ENCODE measurements at places on chromosomes 1 and 21. TPM values are rescaled to one million over a fixed set of nuclear protein-coding genes. Genes with fewer than 3 reads are reported as not detected.

The RHOU gene
- 51.9 TPM for total RNA-seq

DNA sequence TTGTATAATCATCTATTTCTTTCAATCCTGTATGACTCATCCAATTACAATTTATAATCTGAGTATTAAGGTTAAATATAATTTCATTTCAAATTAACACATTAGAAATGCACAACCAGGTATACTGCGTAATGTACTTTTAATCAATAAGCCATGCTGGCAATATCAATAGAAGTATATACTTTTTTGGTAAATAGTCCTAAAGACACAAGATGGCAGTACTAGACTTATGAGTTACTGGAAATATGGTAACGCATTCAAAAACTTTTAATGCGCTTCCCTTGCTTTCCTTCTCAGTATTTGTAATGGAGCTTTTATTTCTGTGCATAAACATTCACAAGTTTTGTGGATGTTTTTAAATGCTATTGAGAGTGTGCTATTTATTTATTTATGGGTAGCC is 1162.0 kb upstream of the TMPRSS15 start:
- no peaks in the 10 kb centered on the region for H3K27me3 ChIP-seq
- no peak overlapping the region for H3K4me3 ChIP-seq
- no peaks in the 10 kb centered on the region for H3K36me3 ChIP-seq

The DNM3 gene
- total RNA-seq: 9.8 TPM

GRCh38 chr1:53604291-53604919 is 134.6 kb downstream of the GLIS1 start:
- no peak overlapping the region for H3K27ac ChIP-seq
- peak; percentile 30 for DNase-seq
- no peak overlapping the region for H3K4me3 ChIP-seq
- H3K36me3 ChIP-seq: no peaks in the 10 kb centered on the region

The CFAP74 gene
- not detected for total RNA-seq

The KLHDC8A gene
- not detected for total RNA-seq

DNA sequence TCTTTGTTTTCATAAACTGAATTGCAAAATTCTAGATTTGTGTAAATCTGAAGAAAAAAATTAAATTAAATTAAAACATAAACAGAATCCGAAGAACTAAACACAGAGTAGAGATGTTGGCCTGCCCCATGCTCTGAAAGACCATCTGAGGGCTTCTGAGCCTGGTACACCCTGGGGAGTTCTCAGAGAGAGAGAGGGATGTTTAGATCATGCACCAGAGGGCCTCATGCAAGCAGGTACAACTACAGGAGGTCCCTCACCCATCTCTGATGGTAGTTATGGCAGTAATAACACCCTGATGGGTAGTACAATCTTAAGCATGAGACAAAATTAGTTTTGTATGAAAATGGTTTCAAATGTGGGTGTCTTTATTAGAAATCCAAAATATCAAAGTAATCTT is 127.7 kb downstream of the TGFB2 start:
- no peak overlapping the region for H3K27ac ChIP-seq
- H3K4me1 ChIP-seq: no peaks in the 10 kb centered on the region
- no peak for DNase-seq
- H3K4me3 ChIP-seq: no peak overlapping the region
- no peaks in the 10 kb centered on the region for H3K27me3 ChIP-seq

DNA sequence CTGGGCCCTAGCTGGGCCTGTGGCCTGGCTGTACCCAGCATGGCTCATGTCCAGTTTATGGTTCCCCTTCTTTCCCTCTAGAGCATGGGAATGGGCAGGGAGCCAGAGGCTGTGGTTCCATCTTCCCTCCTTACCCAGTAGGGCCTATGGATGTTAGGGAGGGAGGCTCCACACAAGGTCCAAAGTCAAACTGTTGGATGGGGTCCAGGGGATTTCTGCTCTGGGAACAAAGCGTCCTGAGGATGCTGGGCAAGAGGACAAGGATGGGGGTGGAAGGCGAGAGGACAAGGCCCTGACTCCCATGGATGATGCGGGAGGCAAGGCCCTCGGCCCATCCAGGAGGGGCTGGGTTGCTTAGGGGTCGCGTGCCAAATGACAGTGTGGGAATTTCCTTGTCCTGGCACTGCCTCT is 17.3 kb downstream of the CSF1 start:
- H3K4me1 ChIP-seq: peaks cover 29% of the 10 kb centered on the region
- no peaks in the 10 kb centered on the region for H3K27me3 ChIP-seq

The KIAA0319L gene
- 52.2 TPM for total RNA-seq

The OLFM3 gene
- not detected for total RNA-seq

GRCh38 chr1:6700853-6701436 is 671 bp downstream of the DNAJC11 start:
- peak overlapping the region; percentile 100 for H3K4me3 ChIP-seq
- peak overlapping the region; percentile 89 for H3K27ac ChIP-seq
- no peaks in the 10 kb centered on the region for H3K36me3 ChIP-seq
- peaks cover 30% of the 10 kb centered on the region for H3K4me1 ChIP-seq
- H3K27me3 ChIP-seq: no peaks in the 10 kb centered on the region
- DNase-seq: no peak

- no peak for DNase-seq
- no peaks in the 10 kb centered on the region for H3K27me3 ChIP-seq
- no peak overlapping the region for H3K4me3 ChIP-seq
- no peak overlapping the region for H3K27ac ChIP-seq
- H3K4me1 ChIP-seq: no peaks in the 10 kb centered on the region
Observed at GRCh38 chr1:52739699-52740467, 13.6 kb downstream of the ZYG11B start.

DNA sequence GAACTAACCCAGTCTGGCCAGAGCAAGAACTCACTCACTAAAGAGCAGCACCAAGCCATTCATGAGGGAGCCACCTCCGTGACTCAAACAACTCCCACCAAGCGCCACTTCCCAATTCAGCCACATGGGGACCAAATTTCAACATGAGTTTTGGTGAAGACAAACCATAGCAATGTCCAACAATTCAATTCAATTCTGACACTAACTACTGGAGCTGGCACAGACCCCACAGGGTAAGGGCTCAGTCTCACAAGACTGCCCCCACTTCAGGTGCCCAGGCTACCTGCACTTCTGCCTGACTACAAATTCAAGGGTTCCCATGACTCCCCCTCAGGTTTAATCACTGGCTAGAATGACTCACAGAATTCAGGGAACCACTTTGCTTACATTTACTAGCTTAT is 48.8 kb upstream of the RAP1A start:
- no peak overlapping the region for H3K4me3 ChIP-seq
- H3K36me3 ChIP-seq: no peaks in the 10 kb centered on the region
- H3K27ac ChIP-seq: no peak overlapping the region
- no peak for DNase-seq

The SAMSN1 gene
- 51.1 TPM for total RNA-seq

The RYR2 gene
- total RNA-seq: 7.1 TPM

GRCh38 chr1:156245451-156246232 is 2.2 kb downstream of the PAQR6 start:
- DNase-seq: peak; percentile 84
- H3K27ac ChIP-seq: no peak overlapping the region
- H3K27me3 ChIP-seq: peaks cover 30% of the 10 kb centered on the region
- H3K4me1 ChIP-seq: peaks cover 32% of the 10 kb centered on the region
- no peaks in the 10 kb centered on the region for H3K36me3 ChIP-seq
- H3K4me3 ChIP-seq: peak overlapping the region; percentile 25

The GPX7 gene
- 8.1 TPM for total RNA-seq

The TRAF3IP3 gene
- 111 TPM for total RNA-seq

The MXRA8 gene
- total RNA-seq: 71.7 TPM

- H3K4me3 ChIP-seq: no peak overlapping the region
- peaks cover 11% of the 10 kb centered on the region for H3K4me1 ChIP-seq
- no peaks in the 10 kb centered on the region for H3K27me3 ChIP-seq
- H3K36me3 ChIP-seq: no peaks in the 10 kb centered on the region
- DNase-seq: no peak
- no peak overlapping the region for H3K27ac ChIP-seq
Observed at GRCh38 chr1:214518361-214518760, 33.0 kb downstream of the PTPN14 start.

GRCh38 chr1:60809204-60809980 is 273.0 kb upstream of the NFIA start:
- DNase-seq: no peak
- H3K27me3 ChIP-seq: no peaks in the 10 kb centered on the region
- H3K36me3 ChIP-seq: no peaks in the 10 kb centered on the region
- no peak overlapping the region for H3K27ac ChIP-seq
- no peaks in the 10 kb centered on the region for H3K4me1 ChIP-seq

The APOBEC4 gene
- not detected for total RNA-seq

DNA sequence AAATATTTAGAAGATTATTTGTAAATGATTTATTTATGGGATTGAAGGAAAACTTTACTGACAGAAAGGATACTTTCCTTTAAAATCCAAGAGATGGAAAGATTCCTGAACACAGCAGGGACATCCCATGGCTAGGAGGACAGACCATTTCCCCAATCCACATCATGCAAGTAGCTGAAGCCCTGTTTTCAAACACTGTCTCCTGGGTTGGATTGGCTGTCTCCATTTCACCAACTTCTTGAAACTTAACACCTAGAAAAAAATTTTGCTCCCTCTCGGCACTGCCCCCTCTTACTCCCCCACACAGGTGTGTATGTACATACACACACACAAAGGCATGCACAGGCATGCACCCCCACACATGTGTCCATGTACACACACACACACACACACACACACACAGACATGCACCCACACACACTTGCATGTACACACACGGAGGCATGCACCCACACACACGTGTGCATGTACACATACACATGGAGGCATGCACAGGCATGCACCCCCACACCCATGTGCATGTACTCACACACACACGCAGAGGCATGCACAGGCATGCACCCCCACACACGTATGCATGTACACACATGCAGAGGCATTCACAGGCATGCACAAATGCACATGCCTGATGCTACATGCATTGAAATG is 320.0 kb downstream of the CHRM3 start:
- DNase-seq: no peak
- H3K4me3 ChIP-seq: no peak overlapping the region
- H3K27me3 ChIP-seq: no peaks in the 10 kb centered on the region
- H3K4me1 ChIP-seq: no peaks in the 10 kb centered on the region

DNA sequence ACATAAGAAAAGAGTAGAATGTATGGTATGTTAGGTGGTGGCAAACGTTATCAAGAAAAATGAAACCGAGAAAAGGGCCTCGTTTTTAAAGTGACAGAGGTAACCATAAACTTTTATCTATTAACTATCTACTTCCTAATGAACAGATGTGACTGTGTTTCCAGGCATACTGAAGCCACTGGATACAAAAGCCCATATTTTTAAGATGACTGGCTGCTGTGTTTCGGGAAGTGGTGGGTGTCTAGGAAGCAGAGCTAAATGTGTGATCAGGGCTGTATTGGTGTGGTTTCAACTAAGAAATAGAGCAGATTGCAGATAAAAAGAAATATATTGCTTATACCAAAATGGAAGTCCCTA is 71.8 kb downstream of the CHRM3 start:
- H3K4me3 ChIP-seq: no peak overlapping the region
- no peaks in the 10 kb centered on the region for H3K4me1 ChIP-seq

DNA sequence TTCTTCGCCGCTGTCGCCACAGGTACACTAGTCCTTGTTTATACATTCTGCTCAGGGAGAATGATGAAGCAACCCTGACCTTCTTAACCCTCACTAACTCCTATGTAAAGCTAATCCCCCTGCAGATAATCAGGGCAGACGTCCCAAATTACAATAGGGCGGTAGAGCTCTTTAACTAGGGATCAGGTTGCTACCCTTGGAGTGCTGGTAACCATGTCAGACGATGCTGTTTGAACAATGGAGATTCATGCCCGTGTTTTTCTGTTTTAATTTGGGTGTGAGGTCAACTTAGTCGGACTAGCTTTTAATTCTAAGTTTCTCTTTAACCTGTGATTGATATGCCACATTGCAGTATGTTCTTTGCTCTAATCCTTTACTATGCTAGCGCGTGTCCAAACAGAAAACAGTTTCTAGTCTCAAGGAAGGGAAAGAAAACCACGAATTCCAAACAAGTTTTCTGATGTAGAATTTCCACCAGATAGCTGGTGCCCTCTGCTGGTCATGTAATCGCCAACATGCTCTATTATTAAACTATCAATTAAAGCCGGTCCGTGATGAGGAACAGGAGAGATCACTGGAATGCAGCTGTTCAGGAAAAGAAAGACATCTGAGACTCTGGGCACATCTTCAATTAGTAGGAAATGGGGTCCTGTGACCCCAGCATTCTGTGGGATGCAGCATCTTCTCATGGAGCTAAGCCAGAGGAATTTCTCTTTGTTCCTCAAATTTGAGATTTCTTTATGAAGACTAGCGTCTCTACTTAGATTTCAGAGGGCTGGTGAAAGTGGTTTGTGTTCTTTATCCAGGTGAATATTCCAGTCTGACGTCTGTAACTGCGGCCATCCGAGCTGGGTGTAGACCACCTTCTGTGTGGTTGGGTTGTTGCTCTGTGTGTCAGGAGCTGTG is 18.3 kb upstream of the VAMP3 start:
- peaks cover 12% of the 10 kb centered on the region for H3K4me1 ChIP-seq
- H3K27ac ChIP-seq: no peak overlapping the region
- no peak overlapping the region for H3K4me3 ChIP-seq
- no peaks in the 10 kb centered on the region for H3K27me3 ChIP-seq

The MINDY1 gene
- 30.1 TPM for total RNA-seq

DNA sequence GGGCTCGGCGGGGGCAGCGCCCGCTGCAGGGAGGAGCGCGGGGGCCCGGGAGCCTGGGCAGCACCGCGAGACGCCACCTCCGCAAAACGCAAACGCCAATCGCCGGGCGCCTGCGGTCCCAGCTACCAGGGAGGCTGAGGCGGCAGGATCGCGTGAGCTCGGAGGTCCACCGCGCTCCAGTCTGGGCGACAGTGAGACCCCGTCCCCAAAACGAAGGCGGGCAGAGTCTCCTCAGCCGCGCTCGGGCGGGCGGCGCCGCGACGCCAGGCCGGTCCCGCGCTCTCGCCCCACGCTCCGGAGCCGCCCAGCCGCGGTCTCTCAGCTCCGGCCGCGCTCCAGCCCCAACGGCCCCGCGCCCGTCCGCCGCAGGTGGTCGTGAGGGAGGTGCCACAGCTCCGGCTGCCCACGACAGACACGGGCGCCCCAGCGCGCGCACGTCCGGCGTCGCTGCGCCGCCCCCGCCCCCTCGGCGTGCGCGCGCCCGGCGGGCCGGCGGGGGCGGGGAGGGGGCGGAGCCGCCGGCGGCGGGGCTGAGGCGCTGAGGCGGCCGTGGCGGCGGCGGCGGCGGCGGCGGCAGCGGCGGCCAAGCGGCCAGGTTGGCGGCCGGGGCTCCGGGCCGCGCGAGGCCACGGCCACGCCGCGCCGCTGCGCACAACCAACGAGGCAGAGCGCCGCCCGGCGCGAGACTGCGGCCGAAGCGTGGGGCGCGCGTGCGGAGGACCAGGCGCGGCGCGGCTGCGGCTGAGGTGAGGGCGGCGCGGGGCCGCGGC is at the start of gene ADARB1:
Gene ADARB1, plus strand, starts transcription at position 533 of the 770 bp plus-strand sequence. CDS start 97,077 bp downstream, outside the sequence.
- H3K4me1 ChIP-seq: peaks cover 58% of the 10 kb centered on the region
- peak; percentile 91 for DNase-seq
- H3K27me3 ChIP-seq: no peaks in the 10 kb centered on the region
- H3K4me3 ChIP-seq: peak within 1 kb of the TSS; percentile 85

Data from spleen (tissue), 13 donors.